ENCODE measurements at places on chromosomes 16 and 17.

GRCh38 chr16:13453325-13453724 lies 466.6 kb upstream of the ERCC4 start:
- DNase-seq, result no peak

DNA sequence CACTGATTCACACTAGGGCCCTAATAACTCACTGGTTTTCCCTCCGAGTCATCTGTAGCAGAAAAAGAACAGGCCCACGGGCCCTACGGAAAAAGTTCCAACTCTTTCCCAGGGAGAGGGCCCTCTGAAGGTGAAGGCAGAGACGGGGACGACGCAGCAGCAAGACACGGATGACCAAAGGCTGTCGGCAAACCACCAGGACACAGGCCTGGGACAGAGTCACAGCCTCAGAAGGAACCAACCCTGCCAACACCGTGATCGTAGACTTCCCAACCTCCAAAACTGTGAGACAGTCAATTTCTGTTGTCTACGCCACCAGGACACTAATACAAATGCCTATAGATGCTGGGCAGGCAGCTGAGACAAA lies 5.2 kb upstream of the SPHK1 start:
- no peak for DNase-seq

DNA sequence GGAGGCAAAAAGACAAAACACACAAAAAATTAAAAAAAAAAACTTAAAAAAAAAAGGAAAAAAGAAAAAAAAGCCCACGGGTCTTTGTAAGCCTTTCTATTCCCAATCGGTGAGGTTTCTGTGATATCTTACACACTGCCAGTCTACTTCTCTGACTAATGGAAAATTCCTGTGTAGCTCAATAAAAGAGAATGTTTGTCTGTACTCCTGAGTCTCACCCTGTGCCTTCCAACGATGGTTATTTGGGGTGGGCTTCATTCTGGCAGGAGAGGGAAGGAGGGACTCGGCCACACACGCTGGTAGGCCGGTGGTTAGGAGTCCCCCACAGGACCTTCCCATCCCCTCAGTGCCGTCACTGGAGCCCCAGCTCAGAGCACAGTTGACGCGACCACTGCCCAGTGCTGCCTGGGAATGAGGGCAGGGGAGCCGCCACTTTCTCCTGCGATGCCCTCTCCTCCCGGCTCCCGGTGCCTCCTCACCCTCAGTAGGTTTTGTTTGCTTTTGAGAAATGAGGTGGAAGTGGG lies 68.0 kb downstream of the AMFR start:
- DNase-seq, result peak; percentile 79

DNA sequence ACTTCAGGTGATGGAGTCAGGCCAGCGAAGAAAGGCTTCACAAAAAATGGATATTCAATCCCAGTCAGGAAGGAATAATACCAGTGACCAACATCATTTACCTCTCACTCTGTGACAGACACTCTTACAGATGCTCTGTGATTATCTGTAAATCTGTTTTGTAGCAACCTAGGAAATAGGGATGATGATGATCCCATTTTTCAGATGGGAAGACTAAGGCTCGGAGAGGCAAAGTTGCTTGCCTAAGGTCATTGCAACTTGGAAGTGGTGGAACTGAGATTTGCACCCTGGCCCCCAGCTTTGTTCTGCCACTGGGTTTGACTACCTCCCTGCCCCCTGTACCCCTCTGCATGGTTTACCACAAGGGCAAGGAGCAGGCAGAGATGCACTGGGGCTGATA lies 14.1 kb upstream of the WSCD1 start:
- no peak for DNase-seq

- no peak for DNase-seq
Observed at GRCh38 chr17:64527914-64528313, 21.1 kb downstream of the CEP95 start.

DNA sequence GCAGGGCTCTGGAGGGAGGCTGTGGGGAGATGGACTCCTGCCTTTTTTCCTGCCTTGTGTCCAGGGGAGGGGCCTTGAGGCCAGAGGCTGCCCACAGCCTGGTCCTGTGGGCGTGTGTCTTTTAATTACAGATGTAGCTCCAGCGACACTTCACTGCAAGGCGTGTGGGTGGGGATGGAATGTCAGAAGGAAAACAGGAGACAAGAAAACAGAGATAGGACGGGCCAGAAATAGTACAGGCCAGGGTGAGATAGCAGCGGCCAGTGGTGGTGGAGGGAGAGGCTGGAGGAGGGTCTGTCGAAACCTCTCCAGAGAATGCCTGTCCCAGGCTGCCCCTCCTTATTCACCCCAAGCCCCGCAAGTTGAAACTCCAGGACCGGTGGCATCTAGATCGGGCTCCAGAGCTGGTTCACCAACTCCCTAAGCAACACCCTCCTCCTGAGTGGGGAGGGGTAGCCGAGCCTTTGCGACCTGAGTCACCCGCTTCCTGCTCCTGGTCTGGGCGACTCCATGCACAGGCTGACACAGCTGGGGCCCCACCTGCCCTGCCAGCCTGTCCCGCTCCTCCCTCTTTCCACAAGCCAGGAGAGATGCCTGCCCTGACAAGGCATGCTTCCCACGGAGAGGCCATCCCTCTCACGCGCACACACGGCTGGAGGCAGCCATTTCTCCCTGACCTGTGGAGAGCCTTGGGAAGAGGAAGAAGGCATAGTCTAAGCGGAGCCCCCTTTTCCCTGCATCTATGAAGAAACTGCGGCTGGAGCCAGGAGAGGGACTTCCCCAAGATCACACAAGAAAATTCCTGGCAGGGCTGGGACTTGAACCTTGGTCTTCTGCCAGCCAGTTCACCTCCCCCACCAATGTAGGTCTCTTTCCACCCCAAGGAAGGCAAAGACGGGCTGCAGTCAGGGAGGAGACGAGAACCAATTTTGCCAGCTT lies 6.6 kb upstream of the JUP start:
- no peak for DNase-seq

GRCh38 chr16:4623593-4623992 lies 1.0 kb upstream of the MGRN1 start:
- no peak for DNase-seq

GRCh38 chr17:47692137-47692894 lies 1.6 kb upstream of the TBKBP1 start:
- DNase-seq, result no peak

GRCh38 chr16:84537491-84538151 lies 33.2 kb upstream of the MEAK7 start:
- DNase-seq, result peak; percentile 5

DNA sequence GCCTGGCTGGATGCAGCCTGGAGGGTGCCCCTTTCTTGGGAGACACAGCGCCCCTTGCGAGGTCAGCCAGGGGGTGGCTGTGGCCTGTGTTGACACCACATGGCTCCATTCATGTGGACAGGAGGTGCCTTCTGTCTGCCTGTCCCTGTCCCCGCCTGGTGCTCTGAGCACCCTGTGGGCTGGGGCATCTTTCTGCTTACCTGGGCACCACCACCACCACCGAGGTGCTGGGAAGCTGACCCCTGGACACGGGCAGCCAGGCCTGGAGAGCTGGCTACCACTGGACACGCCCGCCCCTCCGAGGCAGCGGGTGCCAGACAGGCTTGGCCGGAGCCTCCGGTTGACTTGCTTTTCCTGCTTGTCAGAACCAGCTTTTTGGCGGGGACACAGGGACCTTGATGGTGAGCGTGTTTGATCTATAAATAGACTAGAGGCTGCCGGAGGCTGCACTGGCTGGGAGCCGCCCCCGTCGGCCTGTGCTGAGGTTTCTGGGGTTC lies 121.3 kb upstream of the GSE1 start:
- DNase-seq, result peak; percentile 85

GRCh38 chr16:56769677-56770076 lies 39.7 kb downstream of the NUP93 start:
- no peak for DNase-seq

DNA sequence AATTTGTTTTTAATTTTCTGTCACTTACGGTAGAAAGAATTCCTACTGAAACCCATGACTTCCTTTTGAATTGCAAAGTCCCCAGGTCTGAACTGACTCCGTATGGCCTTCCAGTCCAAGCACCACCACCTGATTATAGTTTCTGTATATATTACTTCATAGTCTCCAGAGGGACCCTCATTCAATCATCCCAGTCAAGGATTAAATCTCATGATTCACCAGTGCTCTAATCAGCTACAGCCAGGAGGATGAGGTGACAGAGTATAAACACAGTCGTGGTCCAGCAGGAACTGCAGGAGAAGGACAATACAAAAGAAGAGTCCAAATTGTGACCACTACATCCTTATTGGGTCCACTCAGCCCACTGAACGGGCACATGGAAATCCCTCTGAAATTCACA lies 418.9 kb upstream of the C16orf82 start:
- no peak for DNase-seq

- no peak for DNase-seq
Observed at GRCh38 chr17:13544292-13544691, 57.4 kb downstream of the HS3ST3A1 start.

DNA sequence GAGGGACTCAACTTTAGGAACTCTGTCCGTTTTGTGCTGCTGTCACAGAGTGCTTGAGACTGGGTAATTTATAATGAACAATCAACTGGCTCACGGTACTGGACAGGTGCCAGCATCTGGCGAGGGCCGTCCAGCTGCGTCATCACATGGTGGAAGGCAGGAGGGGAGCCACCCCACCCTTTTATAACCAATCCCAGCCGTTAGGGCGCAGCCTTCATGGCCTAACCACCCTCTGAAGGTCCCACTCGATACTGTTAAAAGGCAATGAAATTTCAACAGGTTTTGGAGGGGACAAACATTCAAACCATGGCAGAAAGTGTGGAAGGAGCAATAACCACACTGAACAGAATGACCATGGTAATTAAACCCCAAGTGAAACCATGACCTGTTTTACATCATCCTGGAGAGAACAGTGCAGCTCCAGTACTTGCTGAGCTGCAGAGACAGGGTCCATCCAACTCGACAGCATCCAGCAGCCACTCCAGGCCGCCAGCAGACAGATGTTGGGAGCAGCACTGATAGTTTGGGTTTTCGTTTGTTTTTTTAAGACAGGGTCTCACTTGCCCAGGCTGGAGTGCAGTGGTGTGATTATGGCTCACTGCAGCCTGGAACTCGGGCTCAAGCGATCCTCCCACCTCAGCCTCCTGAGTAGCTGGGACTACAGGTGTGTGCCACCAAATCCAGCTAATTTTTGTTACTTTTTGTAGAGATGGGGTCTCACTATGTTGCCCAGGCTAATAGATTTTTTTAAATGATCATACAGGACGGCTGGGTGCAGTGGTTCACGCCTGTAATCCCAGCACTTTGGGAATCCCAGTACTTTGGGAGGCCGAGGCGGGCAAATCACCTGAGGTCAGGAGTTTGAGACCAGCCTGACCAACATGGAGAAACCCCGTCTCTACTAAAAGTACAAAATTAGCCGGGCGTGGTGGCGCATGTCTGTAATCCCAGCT lies 11.0 kb downstream of the CHMP6 start:
- peak; percentile 39 for DNase-seq

GRCh38 chr16:85369741-85370528 lies 243.2 kb upstream of the GSE1 start:
- DNase-seq, result no peak

DNA sequence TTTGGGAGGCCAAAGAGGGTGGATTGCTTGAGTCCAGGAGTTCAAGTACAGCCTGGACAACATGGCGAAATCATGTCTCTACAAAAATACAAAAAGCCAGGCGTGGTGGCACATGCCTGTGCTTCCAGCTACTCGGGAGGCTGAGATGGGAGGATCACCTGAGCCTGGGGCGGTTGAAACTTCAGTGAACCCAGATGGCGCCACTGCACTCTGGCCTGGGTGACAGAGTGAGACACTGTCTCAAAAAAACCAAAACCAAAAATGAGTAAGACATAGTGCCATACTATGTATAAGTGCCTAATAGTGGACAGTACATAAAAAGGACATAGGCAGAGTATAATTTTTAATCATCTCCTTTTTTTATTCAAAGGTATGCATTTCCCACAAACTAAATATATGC lies 4.0 kb downstream of the CTC1 start:
- no peak for DNase-seq

- no peak for DNase-seq
Observed at GRCh38 chr16:25750488-25751216, 58.9 kb downstream of the HS3ST4 start.

GRCh38 chr16:53537626-53538025 lies 34.6 kb upstream of the AKTIP start:
- DNase-seq, result no peak

GRCh38 chr17:42514867-42515266 lies 21.2 kb upstream of the NAGLU start:
- DNase-seq, result peak; percentile 40

- no peak for DNase-seq
Observed at GRCh38 chr16:49635009-49635350, 220.9 kb downstream of the ZNF423 start.

- no peak for DNase-seq
Observed at GRCh38 chr16:67846063-67846319, 742 bp upstream of the NUTF2 start.

- no peak for DNase-seq
Observed at GRCh38 chr16:24537474-24538337, 1.7 kb upstream of the RBBP6 start.

DNA sequence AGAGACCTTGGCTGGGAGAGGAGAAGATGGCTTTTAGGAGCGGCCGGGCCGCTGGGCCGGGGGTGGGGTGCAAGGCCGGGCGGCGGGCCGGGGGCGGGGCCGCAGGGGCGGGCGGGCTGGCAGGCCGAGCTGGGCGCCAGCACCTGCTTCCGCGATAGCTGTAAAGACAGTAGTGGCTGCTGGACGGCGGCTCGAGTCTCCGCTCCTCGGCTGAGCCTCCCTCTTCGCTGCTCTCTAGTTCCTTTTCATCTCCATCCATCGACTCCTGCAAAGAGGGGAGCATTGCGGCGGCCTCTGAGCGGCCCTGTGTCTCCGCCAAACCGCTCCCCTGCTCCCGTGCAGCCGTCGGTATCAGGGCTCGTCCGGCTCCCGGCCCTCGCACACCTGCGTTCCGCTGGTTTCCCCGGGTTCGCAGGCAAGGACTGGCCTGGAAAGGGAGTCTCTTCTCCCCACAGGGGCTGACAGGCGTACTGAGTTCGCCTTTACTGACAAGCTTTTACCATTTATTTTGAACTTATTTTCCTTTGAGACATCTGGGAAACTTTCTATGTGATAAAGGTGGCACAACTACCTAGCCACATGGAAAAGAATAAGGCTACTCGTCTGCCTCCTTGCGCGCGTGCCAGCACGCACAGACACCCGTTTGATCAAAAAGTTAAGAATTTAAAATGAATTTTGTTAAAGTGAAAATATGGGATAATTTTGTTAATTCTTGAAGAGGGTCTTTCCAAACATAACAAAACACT lies at the start of gene C17orf75:
TSS of gene C17orf75 (minus strand) at position 317 of the 746 bp plus-strand sequence. CDS start at position 283, 34 bp downstream.
- DNase-seq, result peak; percentile 95

DNA sequence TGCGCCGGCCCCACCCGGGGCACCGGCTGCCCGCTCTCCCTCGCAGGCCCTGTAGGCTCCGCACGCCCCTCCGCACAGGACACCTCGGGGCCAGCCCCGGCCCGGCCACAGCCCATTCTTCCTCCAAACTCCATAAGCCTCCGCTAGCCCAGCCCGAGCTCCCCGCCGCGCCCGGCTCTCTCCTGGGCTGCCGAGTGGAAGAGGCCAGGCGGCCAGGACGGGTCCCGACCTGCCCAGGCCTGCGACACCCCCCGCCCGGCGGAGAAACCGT lies 397 bp downstream of the NCOR1 start:
- no peak for DNase-seq

GRCh38 chr17:49510720-49511110 lies 15.6 kb downstream of the NGFR start:
- no peak for DNase-seq

- no peak for DNase-seq
Observed at GRCh38 chr17:80637048-80637781, 92.6 kb downstream of the RPTOR start.
